ENCODE measurements at places on chromosomes 3 and 15.

DNA sequence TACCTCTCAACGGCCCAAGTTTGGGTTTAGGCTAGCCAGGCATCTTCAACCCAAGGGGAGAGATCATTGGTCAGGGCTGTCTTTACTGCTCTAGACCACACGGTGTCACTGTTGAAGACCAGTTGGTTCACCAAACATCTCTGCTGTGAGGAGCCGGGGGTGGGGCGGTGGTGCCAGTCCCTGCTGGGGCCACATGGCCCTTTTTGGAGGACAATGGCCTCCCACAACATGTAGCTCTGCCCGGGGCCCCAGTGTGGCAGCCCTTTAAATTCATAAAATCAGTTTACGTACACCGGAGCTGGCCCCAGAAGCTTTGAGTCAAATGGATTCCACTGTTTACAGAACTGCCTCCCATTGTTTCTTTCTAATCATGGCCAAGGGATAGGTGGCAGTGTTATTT is 19.1 kb upstream of the TM4SF18 start:
- no peak for DNase-seq

GRCh38 chr3:134027631-134028030 is 2.1 kb downstream of the SLCO2A1 start:
- no peak for DNase-seq

DNA sequence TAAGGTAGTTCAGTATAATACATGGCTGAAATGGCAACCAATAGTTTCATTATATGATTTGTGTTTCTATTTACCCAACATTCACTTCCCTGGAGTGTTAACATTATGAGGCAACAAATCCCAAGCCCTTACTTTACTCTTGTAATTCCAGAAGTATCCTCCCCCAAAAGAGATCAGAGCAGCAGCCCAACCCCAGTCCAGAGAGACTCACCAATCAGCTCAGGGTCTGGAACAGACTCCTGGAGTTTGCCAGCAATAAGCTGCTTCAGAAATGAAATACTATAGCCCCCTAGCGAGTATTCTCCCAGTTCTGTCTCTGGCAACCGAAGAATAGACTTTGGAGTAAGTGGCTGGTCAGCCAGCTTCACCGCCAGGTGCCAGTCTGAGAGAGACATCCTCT is 2.5 kb downstream of the UBL7 start:
- DNase-seq, result no peak

DNA sequence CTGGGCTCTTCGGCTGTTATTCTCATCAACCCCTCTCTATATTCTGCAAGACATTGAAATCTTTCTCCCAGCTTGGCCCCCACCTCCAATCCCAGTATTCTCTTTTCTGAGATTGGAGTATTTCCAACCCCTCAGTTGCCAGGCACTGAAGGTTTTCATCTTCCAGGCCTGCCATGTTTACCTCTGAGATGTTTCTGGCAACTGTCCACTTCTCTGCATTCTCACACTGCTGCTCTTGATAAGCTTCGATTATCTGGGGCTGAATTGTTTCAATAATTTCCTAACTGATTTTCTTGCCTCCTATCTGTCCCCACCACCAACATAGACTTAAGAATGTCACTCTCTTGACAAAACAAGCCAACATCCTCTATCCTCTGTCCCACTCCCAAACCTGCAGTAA is 1.4 kb upstream of the GPR156 start:
- no peak for DNase-seq

DNA sequence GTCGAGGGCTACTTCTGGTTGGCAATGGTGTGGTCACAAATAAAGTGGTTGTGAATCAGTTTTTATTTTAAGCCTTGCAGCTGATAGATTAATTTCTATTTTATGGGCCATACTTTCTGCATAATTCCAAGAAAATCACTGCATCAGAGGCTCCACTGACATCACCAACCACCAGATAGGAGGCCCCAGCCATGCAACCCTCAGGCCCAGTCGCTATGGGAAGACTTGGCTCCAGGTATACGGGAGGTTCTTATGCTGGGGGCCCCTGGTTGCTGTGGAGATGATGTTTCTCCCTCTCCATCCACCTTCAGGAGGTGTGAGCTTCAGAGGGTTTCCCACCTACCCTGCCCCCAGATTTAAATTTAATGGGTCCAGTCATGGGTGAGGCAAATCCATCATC is 57.4 kb downstream of the ISG20 start:
- no peak for DNase-seq

DNA sequence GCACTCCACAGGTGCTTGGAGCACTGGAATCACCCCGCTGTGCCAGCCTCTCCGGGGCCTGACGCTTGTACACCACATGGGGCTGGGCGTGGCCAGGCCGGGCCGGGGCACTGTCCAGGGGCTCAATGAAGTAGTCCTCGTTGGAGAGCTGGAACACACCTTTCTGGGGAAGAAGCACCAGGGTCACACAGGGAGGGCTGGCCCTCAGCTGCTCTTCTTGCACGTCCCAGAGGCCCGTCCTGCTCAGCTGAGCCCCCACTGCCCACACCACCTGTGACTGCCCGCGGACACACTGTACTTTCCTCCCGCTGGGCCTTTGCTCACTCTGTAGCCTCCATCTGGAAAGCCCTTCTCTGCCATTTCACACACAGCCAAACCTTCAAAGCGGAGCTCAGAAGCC is 13.3 kb downstream of the ADAMTS7 start:
- no peak for DNase-seq

- DNase-seq, result no peak
Observed at GRCh38 chr3:56691165-56692000, 8.3 kb upstream of the TASOR start.

GRCh38 chr15:49697121-49697520 is 76.3 kb downstream of the DTWD1 start:
- no peak for DNase-seq

DNA sequence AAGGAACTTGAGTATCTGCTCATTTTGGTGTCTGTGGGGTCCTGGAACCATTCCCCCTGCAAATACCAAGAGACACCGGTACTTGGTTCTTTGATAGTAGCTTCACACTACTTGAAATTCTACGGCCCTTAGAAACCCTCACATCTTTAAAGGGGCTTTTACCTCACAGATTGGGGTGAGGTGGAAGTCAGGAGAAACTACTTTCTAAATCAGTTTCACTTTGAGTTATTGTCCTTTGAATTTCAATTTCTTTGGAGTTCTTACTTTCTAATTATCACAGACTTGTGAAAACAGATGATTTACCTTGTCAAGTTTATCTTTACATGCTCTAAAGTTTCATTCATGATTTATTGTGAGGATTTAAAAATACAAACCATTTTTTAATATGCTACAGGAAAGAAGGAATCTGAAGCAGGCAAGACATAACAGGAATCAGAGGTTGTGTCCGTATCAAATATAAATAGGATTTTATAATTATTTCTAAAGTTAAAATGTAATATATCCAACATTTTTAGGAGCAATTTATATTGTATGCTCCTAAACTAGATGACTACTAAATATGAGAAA is 98.9 kb downstream of the NEDD4 start:
- no peak for DNase-seq

DNA sequence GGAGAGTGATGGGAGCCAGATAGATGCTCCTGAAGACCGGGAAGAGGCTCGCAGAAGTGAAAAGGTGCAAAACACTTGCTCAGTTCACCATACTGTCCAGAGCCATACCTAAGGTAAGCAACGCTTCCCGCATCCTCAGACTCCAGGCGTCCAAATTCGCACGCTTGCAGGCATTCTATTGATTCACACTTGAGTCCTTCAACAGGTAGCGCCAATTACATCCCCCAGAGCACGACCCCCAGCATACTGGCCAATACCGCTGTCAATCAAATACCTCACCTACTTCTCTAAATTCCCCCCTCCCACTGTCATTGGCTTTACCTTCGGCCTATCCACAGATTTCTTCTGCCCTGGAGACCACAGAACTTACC is 361 bp upstream of the STXBP5L start:
- DNase-seq, result no peak

GRCh38 chr15:63308947-63309346 is 31.5 kb downstream of the APH1B start:
- no peak for DNase-seq

- DNase-seq, result no peak
Observed at GRCh38 chr15:61653110-61653509, 407.1 kb downstream of the VPS13C start.

DNA sequence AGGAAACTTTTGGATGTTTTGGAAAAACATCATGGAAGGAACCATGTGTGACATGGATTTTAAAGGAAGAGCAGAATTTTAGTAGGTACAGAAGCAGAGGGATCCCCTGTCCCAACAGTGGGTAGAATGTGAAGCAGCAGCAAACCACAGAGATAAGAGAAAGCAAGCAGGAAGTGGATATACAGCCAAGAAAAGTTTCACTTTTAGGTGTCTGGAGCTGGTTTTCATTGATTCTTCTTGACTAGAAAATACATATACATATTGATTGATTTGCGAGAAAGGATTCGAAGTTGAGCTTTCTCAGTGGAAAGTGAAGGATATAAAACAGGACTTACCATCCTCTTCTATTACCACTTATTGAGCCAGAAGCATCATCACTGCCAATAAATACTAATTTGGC is 133.5 kb downstream of the KCNMB2 start:
- no peak for DNase-seq

GRCh38 chr15:42275780-42276391 is 2.7 kb upstream of the TMEM87A start:
- no peak for DNase-seq

DNA sequence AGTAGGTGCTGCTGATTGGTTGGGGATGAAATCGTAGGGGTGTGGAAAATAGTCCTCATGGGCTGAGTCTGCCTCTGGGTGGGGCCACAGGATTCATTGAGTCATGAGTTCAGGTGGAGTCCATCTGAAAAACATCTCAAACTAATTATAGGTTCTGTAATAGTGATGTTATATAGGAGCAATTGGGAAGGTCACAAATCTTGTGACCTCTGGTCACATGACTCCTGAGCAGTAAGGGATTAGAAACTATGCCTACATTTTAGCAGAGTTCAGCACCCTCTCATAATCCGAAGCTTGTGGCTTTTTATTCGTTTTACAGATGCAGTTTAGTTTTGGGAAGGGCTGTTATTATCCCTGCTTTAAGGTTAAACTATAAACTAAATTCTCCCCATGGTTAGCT is 22.9 kb upstream of the NEDD4 start:
- DNase-seq, result no peak

DNA sequence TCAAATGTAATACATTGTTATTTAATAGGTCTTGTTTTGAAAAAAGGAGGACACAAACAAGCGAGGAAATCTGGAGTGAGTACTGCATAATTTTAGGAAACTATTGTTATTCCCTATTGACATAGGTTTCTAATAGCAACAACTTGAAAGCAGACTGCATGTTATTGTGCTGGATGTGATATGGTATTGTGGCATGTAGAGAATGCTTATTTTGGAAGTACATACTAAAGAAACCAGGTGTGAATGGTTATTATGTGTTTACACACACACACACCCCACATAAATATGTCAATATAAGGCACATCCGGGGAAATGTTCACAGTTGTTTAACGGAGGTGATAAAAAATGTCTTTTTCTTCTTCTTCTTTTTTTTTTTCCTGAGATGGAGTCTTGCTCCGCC is 5.9 kb upstream of the MORF4L1 start:
- no peak for DNase-seq

DNA sequence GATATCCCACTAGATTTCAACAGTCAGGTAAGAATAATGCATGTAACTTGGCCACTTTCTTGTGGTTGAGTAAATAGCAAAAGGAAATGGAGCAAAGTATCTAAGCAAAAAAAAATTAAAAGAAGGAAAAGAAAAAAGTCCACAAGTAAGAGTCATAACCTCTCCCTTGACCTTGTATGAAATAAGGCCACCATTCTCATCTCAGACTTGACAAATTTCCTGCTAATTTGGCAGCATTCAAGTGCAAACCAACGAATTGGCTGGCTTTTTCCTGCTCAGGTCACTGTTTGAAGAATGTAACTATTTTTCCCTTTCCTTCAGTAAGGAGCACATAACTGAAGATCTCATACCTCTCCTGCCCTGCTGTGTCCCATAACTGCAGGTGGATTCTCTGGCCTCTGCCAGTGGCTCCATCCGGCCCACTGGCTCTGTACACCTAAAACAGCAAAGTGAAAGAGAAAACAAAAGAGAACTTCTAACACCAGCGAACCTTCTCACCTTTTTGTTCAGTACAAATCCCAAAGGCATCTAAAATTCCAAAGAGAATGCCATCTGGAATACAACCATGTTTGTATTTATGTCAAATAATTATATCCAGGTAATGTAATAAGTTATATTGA is 33.4 kb upstream of the RSL24D1 start:
- no peak for DNase-seq

GRCh38 chr3:127428344-127428997 is 140.6 kb upstream of the PRR20G start:
- DNase-seq, result no peak

DNA sequence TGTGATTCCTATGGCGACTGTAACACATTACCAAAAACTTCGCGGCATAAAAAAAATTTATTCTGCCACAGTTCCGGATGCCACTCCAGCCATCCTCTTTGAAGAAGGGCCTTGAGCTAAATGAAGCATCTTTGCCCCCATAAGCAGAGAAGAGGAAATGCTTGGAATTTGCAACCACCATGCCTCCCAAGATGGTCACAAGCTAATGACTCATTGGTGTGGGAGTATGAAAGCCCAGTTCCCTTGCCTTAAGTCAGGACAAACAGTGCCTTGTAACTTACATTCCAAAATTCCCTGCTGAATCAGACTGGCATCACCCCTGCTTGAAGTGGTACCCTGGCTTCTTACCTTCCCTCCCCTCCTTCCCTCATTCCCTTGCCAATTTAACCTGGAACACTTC is 1077.4 kb downstream of the EPHA3 start:
- no peak for DNase-seq

GRCh38 chr3:186002884-186003472 is 65.2 kb upstream of the TRA2B start:
- DNase-seq, result no peak

- no peak for DNase-seq
Observed at GRCh38 chr15:31605467-31605931, 278.9 kb downstream of the KLF13 start.

Data from cerebellar nuclear complex (tissue), 1 donor.